ENCODE measurements at places on chromosomes 5 and 9. TPM values are rescaled to one million over a fixed set of nuclear protein-coding genes. Genes with fewer than 3 reads are reported as not detected.

DNA sequence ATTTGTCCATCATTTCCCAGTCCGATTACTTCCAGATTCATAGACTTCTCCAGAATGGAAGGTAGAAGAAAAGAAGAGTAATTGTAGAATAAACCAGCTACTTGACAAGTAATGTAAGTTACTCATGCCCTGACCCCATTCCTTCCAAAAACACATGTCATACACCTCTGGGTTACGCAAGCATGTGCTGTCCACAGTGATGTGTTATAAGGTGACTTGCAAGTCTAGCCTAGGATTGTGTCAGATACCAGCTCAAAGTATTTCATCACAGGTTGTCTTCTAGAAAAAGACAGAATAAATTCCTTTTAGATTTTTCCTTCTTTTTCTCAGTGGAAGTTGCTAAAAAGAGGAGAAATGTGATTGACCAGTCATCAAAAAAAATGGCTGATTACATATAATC, 8.0 kb upstream of the TLR4 start:
- DNase-seq = no peak

DNA sequence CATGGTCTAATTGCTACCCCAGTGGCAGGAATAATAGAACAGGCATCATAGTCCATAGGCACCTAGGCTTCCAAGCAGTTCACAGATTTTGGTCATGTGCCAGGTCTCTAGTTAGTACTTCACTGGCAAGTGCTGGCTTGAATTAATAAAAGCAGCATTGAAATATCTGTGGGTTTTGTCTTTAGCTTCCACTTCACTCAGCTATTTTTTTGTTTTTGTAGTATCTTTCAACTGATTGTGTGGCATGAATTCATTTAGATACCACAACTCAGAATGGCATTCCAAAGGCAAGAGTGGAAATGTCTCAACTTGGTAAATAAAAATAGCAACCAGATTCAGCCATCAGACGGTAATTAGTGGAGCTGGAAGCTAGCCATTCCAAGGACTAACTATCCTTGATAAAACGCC, 27.9 kb upstream of the ITGA2 start:
- peak; percentile 17 for DNase-seq

Gene KCNV2
- total RNA-seq = not detected

DNA sequence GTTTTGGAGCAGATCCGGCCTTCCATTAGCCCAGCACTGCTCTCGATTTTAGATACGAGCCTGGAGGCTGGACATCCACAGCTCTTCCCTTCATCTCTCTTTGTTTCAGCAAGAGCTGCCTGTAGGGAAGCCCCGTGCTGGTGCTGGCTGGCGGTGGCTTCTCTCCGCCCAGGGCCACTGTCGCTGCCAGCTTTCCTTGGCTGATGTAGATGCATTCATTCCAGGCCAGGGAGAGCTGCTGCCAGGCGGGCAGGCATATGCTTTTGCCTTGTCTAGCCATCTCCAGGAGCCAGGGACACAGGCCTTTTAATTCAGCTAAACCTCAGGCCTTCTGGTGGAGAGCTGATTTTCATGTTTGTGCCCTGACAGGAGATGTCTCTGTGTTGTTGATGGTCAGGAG, 409.3 kb upstream of the CLINT1 start:
- no peak for DNase-seq

Gene FNIP1
- 74.8 TPM for total RNA-seq

DNA sequence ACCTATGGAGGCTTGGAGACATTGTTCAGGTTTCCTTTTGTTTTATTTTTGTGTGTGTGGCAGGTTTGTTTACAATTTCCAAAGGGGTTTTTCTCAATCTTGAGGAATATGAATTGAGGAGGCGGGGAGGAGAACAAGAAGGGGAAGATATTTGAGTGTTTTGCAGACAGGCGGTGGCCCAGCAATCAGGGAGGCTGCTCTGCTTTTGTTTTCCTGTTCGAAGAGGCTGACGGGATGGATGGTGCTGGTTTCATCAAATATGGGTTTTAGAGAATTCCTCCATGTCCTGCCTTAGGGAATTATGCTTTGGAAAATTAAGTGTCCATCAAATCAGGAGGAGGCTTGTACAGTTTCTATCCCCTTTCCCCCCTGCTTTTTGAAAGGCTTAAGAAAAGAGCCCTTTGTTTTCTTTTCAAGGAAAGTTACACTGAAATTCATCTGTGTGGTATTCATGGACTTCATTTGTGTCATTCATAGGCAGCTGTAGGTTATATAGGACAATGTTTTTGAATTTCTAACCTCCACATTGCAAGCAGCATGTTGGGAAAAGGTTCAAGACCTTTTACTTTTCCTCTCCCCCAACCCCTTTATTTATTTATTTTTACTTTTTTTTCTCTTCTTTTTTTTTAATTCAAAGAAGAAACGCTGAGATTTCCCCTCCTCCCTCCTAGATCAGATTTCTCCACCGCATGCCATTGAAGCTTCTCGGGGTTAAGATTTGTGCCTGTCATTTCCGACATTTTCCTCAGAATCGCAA, 107.4 kb downstream of the ZNF462 start:
- DNase-seq = peak; percentile 7

GRCh38 chr9:37899041-37899440, 4.9 kb downstream of the SLC25A51 start:
- DNase-seq = no peak

Gene JAKMIP2
- total RNA-seq = 8.2 TPM

- no peak for DNase-seq
Measured at GRCh38 chr5:63025679-63026078, 447.1 kb downstream of the LRRC70 start.

Gene ADAMTS16
- total RNA-seq = 2.5 TPM

- DNase-seq = peak; percentile 98
Measured at GRCh38 chr5:140174465-140175366, at the start of gene CYSTM1. Gene CYSTM1 (plus strand): TSS chr5:140175188. CDS start chr5:140194466, 19,278 bp downstream.

Gene GRHPR
- 113 TPM for total RNA-seq
